ENCODE measurements at places on chromosomes 1 and 21.

GRCh38 chr1:2313651-2314261 lies 77.6 kb downstream of the MORN1 start:
- no peak for DNase-seq

GRCh38 chr21:41926807-41927171 lies 27.0 kb downstream of the C2CD2 start:
- DNase-seq = no peak

DNA sequence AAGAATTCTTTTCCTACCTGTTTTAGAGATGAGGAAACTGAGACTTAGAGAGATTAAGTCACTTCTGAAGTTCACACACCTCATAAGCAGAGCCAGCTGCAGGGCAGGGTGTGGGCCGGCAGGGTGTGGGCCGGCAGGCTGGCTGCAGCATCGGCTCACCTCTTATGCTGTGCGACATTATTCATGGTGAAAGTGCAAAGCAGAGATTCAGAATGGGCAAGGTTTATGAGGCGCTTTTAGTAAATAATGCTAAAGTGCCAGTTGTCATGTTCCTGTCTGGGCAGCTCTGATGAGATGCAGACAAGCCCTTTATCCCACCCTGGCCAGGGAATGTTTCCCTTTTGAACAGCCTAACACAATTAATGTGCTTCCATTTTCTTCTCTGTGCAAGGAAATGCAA lies 14.6 kb downstream of the MAB21L3 start:
- no peak for DNase-seq

- DNase-seq = no peak
These were observed 848 bp upstream of the PYHIN1 start for GRCh38 chr1:158930504-158930903.

DNA sequence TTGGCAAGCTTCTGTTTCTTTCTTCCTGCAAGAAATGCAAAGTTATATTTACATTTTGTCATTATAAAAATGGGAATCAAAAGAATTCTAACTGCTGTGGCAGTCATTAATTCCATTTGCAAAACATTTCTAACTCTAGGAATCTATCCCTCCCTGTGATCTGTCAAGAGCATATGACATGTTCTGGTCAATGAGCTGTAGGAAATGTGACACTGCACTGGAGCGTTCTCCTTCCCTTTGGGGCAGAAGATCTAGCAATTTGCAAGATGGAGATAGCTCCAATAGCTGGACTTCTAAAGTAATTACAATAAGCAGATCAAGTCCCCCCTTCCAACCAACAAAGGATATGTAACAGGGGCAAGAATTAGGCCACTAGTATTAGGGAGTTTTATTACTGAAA lies 6.3 kb downstream of the TOMM20 start:
- no peak for DNase-seq

Data from AG10803 (cell line).